CD4-positive, alpha-beta T cell treated with Interleukin-17A for 1 hour (primary cell): ENCODE measurements at places on chromosomes 12 and 14.

- no peak for DNase-seq
Observed at GRCh38 chr12:11949738-11950411, 120.9 kb upstream of the BCL2L14 start.

DNA sequence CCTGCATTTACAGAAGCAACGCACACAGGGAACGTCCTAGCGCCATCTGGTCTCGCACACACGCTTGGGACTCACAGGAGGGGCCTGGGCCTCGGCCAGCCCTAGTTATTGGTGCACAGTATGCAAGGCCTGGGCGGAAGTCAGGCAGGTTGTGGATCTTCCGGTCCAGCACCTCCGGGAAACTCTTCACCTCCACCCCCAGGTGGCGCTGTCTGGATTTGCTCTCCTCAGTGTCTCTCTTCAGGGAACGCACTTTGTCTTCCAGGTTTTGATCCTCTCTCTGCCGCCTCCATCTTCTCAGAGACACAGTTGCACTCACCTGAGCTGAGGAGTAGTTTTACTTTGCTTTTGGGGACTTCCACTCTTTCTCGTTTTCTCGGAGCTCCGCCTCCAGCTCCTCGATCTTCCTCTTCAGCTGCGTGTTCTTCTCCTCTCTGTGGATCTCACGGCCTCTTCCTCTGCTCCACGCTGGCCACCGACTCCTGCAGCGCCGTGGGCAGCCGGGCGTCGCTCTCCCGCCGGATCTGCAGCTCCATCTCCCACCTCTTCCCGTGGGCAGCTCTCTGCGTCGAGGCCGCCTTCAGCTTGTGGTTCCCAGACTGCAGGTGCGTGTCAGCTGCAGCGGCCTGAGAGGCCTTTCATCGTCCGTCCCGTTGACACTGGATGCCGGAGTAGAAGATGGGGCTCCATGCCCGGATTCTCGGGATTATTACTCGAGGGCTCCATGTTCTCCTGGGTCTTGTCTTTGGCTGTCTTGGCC lies 933.8 kb downstream of the TMEM121 start:
- peak; percentile 73 for DNase-seq

GRCh38 chr12:42760550-42760949 lies 171.0 kb upstream of the PRICKLE1 start:
- DNase-seq = no peak

DNA sequence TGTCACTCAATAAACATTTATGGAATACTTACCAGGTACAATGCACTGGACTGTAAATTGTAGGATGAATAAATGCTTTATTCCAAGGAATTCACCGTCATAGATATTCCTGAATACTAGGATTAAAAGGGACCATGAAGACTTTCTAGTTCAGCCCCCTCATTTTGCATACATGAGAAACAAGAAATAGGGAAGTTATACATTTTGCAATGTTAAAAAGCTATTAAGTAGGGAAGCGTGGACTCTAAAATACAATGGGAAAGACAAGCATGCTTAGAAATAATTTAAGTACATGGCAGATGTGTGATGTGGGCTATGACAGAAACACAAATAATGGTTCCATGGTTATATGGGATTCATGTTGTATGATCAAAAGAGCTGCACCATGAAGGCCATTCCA lies 89.4 kb upstream of the SYT10 start:
- DNase-seq = no peak

- DNase-seq = no peak
Observed at GRCh38 chr14:101230851-101231550, 327.5 kb upstream of the RTL1 start.

GRCh38 chr12:105922670-105923102 lies 216.1 kb downstream of the NUAK1 start:
- no peak for DNase-seq

- no peak for DNase-seq
Observed at GRCh38 chr14:96514694-96515093, 12.5 kb downstream of the PAPOLA start.

GRCh38 chr14:99579120-99579836 lies 24.7 kb downstream of the CCDC85C start:
- DNase-seq = no peak

DNA sequence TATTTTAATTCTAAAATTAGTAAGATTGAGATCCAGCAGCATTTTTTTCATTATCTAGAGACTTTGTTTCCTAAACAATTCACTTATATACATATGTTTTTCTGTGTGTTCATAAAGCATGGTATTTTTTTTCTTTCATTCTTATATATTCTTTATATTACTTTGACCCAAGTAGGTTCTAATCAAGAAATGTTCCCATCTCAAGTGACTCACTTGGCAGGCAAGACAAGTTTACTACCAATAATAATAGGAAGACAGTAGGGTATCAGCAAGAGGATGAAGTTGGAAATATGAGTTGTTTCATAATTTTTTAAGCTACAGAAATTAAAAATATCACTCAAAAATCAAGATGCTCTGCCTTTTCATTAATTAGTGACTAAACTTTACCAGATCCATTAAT lies 613.4 kb upstream of the ATP2B1 start:
- DNase-seq = no peak

DNA sequence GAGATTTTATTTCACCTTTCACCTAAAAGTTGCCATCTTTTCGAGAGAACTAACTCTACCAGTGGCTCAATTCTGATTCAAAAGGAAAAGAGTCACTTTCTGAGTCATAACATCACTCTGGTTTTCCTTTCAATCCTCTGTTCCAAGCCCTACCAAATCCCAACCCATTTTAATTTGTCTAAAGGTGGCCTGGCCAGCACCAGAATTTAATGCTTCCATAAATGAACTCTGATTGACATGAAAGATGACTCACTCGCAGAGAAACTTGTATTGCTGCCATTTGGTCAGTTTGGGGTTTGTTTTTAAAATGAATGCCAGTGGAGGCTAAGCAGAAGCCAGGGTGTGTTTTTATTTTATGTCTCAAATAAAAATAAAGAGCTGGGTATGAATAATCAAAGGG lies 117.4 kb upstream of the SOX5 start:
- no peak for DNase-seq

- DNase-seq = no peak
Observed at GRCh38 chr14:85242666-85243065, 287.3 kb upstream of the FLRT2 start.

DNA sequence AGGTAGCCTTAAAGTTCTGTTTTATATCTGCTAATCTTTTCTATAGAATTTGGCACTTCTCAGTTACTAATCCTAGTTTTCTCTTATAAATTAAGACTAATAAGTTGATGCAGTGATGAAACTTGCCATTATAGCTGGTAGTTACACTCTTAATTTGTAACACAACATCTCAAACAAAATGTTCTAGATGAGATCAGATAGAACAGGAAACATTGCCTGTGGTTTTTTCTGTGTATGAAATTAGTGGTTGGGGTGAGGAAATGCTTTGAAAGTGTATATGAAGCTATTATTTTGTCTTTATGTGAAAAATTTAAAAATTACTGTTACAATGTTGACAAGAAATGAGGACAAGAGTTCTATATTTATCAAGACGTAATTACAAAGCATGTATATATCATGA lies 91.9 kb downstream of the PCNX1 start:
- DNase-seq = peak; percentile 72

DNA sequence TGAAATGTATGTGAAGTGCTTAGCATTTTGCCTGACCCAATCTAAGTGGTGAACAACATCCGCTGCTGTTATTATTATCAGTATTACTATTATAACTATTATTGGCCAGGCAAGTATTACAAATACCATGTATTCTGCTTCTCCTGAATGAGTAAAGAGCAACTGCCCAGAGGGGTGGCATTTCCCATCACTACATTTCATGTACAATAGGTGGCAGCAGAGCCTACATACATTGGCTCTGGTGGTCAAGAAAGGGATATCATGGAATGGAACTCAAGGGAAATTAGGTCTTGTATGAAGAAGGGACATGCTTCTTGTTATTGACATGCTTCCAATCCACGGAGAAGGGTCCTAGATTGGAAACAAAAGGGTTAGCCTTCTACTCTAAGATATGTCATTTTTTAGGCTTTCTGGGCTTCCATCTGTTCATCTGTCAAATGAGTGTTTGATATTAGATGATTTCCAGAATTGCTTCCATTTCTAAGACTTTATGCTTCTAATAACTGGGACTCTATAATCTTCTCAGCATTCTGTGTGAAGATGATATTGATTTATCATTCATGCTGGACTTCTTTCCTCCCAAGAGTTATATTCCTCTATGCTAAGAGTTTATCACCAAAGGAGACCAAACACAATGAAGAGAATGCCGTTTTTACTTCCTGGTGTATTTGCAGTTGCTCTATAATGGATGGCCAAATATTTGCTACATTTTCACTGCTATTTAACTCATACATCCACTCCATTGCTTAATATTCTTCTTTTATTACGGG lies 239.1 kb downstream of the SSPN start:
- peak; percentile 2 for DNase-seq

DNA sequence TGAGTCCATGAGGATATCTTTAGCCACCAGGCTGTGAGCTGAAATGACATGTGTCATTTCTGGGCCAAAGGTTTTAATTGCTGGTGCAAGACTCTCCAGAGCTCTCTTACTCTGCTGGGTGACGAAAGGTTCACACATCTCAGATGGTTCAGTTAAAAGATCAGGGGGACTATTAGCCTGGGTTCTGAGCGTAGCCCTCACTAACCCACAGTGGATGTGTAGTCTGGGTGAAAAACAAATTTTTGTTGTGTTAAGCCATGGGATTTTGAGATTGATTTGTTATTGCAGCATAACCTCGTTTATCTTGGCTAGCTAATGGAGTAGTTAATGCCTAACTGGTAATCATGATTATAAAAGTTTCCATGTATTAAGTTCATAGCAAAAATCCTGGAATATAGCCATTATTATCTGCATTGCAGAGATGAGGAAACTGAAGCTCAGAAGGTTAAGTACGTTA lies 251.5 kb downstream of the RMST start:
- no peak for DNase-seq

- no peak for DNase-seq
Observed at GRCh38 chr12:131357920-131358319, 353.0 kb upstream of the SFSWAP start.

- DNase-seq = no peak
Observed at GRCh38 chr14:91284791-91285548, 40.5 kb upstream of the GPR68 start.

- no peak for DNase-seq
Observed at GRCh38 chr12:122513660-122514059, 12.9 kb upstream of the ZCCHC8 start.

DNA sequence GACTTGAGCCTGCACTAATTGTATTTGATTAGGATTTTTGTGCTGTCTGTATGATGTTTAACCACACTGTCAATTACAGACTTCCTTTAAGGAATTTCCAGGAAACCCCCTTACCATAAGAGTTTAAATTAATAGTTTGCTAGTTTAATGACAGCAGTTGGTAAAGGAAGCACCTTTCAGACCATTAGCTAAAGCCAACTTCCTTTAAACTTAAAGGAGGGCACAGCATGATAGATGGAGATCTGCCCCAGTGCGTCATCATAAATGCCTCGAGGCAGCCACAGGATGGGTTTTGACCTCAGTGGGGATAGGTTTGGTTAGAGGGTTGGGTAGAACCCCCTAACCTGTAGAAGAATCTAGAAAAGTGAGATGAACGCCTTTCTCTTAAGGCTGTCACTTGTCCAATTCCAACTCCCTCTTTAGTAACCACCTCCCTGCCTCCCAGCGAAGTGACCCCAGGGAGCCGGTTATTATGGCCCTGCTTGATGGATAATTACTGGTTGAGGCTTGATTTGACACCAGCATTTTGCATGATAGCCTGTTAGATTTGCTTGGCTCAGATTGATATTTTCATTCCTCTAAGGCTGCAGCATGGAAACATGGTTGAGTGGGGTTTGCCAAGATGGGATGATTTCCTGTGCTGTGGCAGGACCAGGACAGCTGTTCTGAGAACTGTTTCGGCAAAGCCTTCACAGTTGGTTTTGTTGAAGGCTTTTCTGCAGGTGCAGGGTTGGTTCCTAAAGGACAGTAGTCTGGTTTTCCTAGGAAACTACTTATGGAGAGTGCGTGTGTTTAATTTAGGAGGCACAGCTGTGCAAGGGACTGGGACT lies 62.7 kb downstream of the CHST11 start:
- peak; percentile 48 for DNase-seq

DNA sequence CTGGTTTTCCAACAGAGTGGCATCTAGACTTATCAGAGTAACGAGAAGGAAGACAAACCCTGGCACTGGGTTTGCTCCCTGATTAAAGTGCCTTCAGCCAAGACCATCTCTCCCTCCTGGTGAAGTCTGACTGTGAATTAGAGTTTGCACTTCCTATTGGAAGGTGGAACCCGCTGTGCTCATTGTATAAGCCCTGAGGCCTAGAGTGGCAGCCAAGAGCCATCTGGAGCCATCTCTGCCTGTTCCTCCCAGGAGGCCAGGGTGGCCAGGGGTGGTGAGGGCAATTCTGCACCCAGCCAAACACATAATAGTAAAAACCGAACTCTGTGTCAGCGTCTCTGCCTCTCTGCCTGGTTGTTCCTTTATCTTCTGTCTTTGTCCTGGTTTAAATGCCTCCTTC lies 25.0 kb downstream of the MFAP5 start:
- no peak for DNase-seq

DNA sequence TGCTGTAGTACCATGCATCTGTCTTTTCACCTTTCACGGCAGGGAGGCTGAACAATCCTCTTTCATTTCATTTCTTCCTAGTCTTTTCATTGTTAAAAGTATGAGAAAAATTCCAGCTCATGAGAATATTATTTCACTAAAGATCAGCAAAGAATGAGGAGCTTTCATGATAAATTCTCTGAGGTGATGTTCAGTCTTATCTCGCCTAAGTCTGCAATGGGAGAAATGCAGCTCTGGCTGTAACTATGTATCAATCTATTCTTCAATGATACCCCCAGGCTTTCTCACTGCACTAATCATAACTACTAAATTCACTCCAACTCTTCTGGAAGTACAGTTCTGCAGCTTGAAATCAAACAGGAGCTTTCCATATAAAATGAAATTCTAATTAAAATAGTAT lies 15.7 kb downstream of the FOXG1 start:
- DNase-seq = no peak

DNA sequence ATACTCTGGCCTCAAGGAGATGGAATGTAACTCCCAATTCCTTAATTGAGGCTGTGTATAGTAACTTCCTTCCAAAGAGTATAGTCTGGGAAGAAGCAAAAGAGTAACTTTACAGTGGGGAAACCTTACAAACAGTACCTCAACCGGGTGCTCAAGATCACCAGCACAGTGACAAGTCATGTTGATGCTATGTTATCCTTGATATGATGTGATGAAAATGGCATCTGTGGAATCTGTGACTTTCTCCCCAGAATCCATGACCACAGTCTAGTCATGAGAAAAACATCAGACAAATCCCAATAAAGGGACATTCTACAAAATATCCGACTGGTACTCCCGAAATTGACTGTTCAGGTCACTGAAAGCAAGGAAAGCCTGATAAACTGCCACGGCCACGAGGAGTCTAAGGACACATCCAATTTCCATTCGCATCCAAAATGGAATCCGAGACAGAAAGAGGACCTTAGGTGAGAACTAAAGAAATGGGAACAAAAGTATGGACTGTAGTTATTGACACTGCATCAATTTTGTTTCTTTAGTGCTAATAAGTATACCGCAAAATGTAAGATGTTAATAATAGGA lies 97.3 kb upstream of the FRMD6 start:
- no peak for DNase-seq

- no peak for DNase-seq
Observed at GRCh38 chr12:66132408-66132807, 1.9 kb upstream of the LLPH start.

GRCh38 chr12:63224396-63224795 lies 73.4 kb upstream of the AVPR1A start:
- DNase-seq = no peak

- no peak for DNase-seq
Observed at GRCh38 chr12:42125388-42125767, 19.3 kb downstream of the GXYLT1 start.

GRCh38 chr12:4589941-4590340 lies 27.9 kb downstream of the DYRK4 start:
- DNase-seq = no peak
